ENCODE measurements at places on chromosomes 6 and 20.

- no peak for DNase-seq
These were observed 31.3 kb downstream of the MBOAT1 start for GRCh38 chr6:20180935-20181334.

DNA sequence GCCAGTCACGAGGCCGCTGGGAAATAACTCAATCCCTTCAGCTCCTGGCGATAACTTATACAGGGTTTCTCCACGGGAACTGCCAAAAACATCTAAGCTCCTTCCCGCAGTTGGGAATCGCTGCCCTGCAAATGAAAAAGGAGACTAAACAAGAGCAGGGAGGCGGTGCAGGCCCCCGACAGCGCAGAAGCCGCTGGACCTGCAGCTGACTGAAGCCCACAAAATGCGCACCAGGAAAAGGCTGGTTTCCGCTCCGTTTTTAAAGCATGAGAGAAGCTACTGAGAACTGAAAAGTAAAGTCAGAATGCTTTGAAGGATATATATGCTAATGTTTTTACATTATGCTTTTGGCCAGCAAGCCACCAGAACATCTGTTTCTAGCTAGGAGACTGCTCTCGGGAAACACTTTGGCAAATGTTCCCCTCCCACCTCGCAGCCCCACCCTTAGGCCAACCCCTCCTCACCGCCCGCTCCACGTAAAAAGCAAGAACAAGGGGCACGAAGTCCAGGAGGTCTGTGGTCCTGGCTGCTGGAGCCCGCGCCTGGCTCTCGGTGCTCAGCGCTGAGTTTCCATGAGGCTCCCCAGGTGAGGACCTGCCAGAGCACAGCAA lies 90.5 kb downstream of the SOD2 start:
- DNase-seq, result no peak

DNA sequence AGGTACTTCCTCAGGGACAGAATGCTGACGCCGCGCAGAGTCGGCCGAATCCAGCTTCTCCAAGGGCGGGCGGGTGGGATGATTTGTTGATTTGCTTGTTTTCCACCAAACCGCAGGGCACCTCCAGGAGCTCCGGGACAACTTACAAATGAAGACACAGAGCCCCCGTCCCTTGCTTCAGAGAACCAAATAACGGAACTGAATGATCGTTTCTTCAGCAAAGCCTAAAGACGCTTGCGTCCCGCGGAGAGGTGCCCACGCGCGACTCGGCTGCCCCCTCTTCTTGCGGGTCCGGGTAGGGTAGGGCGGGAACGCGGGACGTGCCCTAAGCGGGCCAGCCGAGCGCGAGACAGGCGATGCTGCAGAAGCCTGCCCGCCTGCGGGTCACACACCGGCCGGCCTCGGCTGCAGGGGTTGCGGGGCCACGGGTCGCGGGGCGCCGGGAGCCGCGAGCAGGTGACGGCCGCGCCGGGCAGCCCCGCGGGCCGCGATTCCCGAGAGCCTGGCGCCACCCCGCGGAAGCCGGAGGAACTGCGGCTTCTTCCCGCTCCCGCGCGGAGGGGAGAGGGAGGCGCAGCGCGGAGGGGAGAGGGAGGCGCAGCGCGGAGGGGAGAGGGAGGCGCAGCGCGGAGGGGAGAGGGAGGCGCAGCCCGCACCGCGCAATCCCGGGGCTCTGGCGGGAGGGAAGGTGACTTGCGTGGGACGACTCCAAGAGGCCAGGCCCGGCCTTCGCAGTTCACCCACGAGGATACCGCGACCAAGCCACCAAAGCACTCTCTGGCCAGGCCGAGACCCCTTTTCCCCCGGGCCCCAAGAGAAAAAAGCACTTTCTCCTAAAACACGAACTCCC lies 7.7 kb upstream of the FOXF2 start:
- peak; percentile 26 for DNase-seq

DNA sequence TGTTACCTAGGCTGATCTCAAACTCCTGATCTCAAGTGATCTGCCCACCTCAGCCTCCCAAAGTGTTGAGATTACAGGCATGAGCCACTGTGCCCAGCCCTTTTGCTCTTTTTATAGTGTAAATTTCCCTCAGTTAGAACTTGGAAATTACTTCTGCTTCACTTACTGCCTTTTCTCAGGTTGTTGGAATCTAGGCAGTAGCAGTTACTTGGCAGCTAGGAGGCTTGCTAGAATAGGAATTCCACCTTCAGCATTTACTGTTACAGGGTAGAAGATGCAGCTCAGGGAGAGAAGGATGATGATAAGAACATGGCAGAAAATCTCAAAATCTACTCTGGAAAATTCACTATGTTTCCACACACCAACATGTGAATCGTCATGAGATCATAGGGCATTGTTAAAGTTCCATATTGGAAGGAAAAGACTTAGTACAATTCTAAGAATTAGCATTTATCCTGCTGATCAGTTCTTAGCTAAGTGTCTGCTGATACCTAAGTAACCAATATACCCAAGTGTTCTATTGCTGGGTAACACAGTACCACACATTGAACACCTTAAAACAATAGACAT lies 182.2 kb downstream of the SLC16A10 start:
- DNase-seq, result no peak

DNA sequence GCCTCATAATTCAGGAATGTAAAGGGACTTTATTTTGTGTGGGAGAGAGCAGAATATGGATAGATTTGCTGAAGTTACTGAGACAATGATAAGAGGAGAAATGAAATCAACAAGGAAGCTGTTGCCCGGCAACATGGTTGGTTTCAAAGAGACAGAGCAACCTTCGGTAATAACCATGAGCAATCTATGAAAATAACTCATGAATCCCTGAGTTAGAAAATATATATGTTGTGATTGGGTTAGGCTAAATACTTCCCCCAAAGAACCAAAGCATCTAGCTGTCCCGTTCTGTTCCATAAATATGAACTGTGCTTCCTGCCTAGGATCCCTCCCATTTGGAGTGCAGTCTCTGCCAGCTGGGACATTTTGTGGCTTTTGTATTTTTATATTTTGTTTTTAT lies 23.1 kb downstream of the SERPINB1 start:
- no peak for DNase-seq

DNA sequence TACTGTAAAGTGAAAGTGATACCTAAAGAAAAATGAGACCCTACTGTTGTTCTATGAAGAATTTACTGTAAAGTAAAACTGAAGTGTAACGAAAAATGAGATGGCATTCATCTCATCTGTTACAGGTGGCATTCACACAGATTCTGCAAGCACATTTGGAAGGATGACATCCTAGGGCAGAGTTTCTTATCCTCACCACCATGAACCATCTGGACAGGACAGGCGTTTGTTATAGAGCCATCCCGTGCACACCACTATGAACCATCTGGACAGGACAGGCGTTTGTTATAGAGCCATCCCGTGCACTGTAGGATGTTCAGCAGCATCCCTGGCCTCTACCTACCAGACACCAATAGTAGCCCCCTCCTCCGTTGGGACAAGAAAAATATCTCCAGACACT lies 294.8 kb downstream of the GMDS start:
- DNase-seq, result no peak

DNA sequence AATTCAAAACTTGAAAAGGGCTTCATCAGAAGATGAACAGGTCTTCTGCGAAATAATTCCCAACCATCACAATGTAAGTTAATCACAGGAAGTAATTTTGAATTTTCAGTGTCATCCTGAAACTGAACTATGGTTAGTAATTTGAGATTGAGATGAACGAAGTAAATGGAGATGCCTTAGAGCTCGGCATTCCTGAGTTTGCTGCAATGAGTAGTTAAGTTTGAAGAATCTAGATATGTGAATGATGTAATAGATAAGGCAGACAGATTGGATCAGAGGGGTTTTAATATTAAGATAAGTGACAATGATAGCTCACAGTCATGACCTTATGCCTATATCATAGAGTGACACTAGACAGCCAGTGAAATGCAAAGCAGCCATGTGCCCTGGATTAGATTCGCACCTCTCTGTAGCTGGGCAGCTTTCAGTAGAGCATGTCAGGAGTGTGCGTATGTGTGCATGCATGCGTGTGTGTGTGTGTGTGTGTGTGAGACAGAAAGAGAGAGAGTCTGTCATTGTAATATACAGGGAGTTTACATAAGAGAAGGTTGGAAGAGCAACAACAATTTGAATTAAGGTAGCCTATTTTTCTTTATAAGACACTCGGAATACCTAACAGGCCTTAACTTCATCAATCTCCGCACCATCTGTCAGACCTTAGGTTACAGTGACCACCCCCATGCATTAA lies 233.0 kb downstream of the GMPR start:
- no peak for DNase-seq

DNA sequence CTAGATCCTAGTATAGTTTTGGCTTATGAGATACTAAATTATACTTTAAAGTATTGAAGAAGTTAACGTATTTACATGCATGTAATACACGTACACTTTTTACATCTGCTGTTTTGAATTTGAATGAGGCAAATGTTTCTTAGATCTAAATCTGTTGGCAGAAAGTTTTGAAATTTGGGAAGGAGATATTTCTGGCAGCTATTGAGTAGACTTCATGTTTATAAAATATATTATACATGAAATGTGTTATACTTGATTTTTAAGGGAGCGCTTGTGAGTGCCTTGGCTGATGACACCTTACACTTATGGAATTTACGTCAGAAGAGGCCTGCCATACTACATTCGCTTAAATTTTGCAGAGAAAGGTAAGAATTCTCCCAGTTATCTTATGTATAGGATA lies 34.7 kb downstream of the STXBP5 start:
- DNase-seq, result no peak

GRCh38 chr6:79672631-79673111 lies 41.5 kb downstream of the SH3BGRL2 start:
- DNase-seq, result no peak

GRCh38 chr6:146679386-146679785 lies 80.6 kb downstream of the ADGB start:
- no peak for DNase-seq

Data from activated naive CD4-positive, alpha-beta T cell (primary cell).